ENCODE measurements at places on chromosomes 7 and 10.

DNA sequence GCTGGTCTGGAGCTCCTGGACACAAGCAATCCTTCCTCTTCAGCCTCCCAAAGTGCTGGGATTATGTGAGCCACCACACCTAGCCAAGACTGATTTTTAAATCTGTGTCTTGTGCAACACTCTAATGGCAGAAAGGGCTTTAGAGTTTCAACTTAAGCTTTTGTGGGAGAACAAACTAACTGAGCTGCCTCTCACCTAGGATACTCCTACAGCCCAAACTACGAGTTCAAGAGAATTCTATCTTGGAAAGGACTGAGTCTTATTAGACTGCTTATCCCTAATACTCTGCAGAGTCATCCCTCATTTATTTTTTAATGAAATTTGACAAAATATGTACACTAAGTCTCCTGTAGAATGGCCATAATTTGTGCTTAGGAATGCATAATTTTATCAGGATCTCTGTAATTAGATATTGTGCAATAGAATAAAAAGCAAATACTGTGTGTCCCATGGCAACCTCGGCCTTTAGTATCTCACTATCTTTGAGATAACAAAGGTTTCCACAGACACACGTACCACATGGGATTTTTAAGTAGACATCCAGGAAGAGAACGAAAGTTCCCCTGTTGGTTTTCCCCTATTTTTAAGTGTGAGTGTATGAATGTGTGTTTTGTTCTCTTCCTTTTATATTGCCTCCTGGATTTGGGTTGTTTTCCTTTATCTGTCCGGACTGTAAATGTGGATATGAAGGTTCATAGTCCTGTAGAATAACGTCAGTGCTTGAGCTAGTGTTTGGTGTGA, 199.4 kb upstream of the TCF7L2 start:
- no peak for DNase-seq

- DNase-seq = no peak
These were observed 29.0 kb downstream of the EN2 start for GRCh38 chr7:155486783-155487508.

- DNase-seq = no peak
These were observed 61.6 kb downstream of the ANKRD7 start for GRCh38 chr7:118286131-118286530.

DNA sequence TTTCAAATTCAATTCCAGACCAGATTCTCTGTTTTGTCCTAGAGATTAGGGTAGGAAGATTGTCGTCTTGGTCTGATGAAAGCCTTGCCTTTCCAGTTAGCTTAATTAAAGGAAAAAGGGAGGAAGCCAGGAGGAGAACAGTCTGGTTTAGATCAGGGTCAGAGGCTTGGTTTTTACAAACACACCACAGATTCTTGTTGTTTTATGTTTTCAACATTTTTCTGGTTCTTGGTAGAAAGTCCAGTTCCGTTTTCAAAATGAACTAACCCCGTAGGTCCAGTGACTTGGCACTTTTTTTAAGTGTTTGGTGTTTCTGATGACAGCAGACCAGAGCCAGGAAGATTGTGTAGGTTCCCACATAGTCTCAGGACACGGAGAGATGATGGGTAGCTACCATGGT, 167.1 kb upstream of the INHBA start:
- no peak for DNase-seq

DNA sequence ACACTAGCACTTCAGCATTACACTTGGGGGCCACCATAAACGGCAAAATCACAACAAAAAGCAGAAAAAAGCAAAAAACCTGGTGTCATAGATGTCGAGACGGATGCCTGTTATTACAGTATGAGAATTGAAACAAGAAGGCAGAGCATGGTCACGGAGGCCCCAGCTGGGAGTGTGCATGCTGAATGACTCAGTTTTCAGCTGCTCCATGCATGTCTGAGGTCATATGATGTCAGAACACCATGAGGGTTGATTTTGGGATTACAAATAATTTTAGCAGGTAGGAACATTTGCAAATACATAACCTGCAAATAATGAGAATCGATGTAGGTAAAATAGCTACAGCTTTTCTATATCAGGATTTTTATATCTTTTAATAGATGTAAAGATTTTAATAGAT, 19.1 kb downstream of the ZMYND11 start:
- no peak for DNase-seq

DNA sequence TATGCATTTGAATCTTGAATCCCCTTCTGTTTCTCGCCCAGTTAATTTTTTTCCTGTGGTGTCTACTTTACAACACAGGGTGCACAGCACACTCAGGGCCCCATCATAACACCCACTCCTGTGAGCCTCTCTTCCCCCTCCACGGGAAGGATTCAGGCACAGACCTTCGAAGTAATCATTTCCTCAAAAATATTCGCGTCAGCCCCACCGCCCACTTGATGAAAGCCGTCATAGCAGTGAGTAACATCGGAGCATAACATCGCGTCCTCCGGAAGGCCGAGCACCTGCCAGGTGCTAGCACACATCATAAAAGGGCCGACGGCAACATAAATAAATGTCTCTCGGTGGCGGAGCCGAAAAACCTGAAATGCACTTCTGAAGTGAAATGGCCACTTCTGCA, 201.7 kb upstream of the ADARB2 start:
- DNase-seq = no peak

DNA sequence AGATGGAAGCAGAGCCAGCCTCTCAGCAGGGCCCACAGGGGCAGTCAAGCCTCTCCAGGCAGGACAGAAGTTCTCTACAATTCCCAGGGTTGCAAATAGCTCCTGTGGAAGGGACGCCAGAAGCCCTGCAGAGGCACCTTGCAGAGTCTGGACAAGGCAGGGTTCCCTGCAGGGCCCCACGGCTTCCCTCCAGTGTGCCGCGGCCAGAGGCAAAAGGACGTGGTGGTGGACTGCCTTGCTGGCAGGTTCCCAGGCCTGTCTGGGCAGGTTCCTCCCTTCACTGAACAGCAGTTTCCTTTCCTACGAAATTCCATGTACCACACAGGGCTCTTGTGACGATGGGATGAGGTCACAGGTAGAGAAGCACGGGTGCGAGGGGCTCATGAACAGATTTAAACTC, 25.1 kb downstream of the UPP1 start:
- DNase-seq = no peak

- DNase-seq = no peak
These were observed 430.6 kb upstream of the KCND2 start for GRCh38 chr7:119842337-119842736.
